ENCODE measurements at places on chromosomes 6 and 20.

GRCh38 chr20:57772349-57772964 is 62.6 kb upstream of the PMEPA1 start:
- peak; percentile 43 for DNase-seq

DNA sequence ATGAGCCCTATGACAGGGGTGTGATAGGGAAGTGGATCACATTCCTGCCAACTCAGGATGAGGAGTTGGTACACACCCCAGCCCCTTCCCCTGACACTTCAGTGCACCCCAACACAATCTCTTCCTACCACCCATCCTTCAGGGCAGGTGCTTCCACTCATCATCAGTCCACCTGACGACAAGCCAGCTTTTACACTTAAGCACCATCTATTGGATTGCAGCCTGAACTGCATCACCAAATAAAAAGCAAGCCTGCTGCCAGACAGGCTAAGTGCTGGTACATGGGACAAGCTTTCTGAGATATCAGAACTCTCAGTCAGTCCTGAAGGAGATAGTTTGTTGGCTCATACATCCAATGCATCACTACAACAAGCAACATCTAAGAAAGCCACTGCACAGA is 69.0 kb upstream of the TMEM200A start:
- no peak for DNase-seq

DNA sequence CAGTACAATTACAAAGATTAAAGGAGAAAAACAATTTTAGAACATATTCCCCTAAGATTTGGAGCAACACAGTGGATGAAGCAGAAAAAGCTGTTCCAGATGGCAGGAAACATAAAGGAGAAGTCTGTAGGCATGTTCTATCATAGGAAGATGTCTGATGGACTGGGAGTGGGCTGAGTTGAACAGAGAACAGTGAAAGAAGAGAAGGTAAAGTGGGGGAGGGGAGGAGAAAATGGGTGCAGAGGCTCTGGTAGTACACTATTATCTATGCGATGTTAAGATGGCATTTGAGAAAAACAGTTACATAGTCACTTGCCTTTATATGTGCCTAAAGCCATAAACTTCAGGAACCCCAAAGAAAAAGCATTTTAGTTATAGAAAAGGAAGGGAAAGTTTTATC is 4.2 kb upstream of the PHIP start:
- DNase-seq = no peak

- no peak for DNase-seq
These were observed 71.2 kb downstream of the PDE7B start for GRCh38 chr6:135922746-135923145.

- no peak for DNase-seq
These were observed 1.5 kb downstream of the SLC23A2 start for GRCh38 chr20:4999788-5000187.

DNA sequence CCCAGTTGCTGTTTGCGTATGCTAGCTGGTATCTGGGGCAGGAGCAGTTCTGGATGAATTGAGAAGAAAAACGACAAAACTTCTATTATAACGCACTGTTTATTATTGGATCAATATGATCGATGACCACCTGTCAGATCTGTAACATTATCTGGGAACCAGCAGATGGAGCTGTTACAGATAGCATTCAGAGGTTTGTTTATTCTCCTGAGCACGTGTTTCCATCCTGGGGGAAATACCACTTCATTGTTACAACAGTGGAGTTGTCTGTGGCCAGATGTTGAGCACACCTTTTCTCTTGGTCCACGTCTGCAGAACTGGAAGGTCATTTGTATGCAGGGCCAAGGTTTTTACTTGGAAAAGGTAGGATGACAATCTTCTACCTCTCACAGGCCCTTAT is 16.0 kb upstream of the NKX2-2 start:
- no peak for DNase-seq

- DNase-seq = no peak
These were observed 59.2 kb downstream of the STMND1 start for GRCh38 chr6:17161076-17161475.

DNA sequence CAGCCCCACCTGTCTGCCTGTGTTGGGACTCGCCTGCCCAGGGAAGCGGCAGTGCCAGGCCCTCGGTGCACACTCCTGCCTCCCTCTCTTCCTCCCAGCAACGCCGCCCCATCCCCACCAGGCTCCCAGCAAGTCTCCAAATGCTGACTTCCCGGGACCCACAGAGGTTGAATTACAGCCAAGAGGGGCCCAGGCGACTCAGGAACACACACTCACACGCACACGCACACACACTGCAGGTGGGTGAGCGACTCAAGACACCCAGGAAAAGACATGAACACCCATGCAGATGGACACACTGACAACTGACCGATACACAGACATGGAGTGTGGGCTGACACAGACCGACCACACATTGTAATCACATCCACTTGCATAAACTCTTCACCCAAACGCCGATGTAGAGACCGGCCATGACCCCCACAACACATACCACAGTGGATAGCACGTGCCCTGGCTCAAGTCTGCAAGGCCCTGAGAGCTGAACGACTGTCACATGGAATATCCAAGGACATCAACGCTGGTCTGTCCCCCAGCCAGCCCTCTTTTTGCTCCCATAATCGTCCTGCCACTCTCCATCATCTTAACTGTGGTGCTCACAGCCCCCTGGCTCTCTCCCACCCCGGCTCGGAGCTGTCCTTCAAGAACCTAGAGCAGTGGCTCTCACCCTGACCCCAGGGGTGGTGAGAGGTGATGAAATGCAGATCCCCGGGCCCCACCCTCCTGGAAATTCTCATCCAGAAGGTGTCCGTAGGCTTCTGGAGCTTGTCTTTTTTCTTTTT is 470 bp upstream of the FAM83C start:
- no peak for DNase-seq

DNA sequence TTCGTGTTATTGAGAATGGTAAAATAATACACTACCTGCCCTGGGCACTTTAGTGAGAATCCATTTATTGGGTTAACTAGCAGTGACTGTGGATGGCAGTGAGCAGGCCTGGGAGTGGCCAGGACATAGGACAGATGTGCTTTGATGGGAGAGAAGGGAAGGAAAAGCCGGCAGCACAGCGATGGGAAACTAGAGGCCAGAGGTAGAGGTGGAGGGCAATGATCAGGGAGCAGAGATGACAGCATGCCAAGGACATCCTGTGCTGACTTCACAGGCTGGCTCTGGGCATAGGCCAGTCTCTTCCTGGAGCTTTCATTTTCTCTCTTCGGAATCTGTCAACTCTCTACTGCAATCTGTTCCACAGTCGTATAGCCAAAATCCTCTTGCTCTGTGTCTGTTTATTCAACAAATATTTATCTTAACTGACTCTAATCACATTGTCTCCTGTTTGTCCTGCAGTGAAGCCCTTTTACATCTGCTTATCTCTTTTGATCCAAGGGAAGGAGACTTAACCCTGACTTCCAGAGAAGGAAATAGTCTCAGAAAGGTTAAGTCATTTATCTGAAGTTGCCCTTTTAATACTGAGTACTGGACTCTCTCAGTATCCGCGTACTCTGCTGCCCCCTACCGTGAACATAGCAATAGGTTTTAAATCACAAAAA is 18.4 kb upstream of the MMP24 start:
- DNase-seq = peak; percentile 89

- DNase-seq = no peak
These were observed 19.5 kb downstream of the SLC22A1 start for GRCh38 chr6:160141001-160141726.
